ENCODE measurements at places on chromosomes 7 and 10.

GRCh38 chr7:74443543-74444247 is 10.0 kb upstream of the GTF2IRD1 start:
- no peak for DNase-seq

DNA sequence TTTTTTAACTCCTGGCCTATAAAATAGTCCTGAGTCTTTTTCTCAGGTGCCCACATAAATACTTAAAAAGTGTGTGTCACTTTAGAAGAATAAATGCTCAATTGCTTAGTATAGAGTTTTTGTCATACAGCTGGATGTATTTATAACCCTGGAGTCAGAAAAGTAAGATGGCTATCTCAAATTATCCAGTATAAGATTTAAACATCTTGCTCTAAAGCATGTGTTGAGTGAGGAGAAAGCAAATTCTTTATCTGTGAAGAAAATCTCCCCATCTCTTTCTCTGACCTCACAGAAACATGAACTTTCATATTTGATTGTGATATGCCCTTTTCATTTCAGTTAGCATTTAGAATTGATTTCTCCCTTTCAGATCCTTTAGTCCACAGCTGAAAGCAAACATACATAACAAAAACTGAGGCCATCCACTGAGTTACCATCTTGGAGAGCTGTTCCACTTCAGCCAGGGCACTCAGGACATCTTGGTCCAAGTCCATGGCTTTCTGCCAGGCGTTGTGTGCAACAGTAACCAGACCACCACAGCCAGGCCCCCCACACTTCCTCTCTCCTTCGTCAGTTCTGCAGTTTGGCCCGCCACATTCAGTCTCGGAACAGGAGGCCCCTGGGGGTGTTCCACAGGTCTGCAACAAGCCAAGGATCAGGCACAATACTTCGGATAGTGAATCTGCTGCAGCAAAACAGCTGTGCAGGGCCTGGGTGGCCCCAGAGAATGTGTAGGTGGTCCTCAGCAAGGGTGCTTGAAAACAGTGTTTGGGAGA is 40.9 kb downstream of the DLD start:
- no peak for DNase-seq

GRCh38 chr10:114489521-114490310 is 85.4 kb upstream of the AFAP1L2 start:
- no peak for DNase-seq

DNA sequence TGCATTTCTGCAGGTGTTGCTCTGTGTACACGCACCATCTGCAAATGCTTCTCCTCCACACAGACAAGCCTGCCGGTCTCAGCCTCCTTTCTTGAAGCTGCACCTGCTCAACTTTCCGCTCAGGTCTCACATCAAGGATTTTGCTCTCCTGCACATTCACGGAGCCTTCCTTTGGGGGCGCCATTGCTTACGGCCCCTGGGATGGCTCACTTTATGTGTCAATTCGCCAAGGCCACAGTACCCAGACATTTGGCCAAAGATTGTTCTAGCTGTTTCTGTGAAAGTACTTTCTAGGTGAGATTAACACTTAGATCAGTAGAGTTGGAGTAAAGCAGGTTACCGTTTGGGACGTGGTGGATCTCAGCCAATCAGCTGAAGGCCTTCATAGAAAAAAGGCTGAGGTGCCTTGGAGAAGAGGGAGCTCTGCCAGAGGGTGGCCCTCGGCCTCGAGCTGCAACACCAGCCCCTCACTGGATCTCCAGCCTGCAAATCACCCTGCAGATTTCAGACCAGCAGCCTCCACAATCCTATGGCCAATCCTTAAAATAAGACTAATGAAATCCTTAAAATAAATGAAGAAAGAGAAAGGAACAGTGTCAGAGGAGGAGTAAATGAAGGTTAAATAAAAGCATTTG is 39.9 kb upstream of the PPP2R2D start:
- no peak for DNase-seq

GRCh38 chr10:105586451-105587098 is 945.5 kb downstream of the SORCS3 start:
- DNase-seq: no peak

DNA sequence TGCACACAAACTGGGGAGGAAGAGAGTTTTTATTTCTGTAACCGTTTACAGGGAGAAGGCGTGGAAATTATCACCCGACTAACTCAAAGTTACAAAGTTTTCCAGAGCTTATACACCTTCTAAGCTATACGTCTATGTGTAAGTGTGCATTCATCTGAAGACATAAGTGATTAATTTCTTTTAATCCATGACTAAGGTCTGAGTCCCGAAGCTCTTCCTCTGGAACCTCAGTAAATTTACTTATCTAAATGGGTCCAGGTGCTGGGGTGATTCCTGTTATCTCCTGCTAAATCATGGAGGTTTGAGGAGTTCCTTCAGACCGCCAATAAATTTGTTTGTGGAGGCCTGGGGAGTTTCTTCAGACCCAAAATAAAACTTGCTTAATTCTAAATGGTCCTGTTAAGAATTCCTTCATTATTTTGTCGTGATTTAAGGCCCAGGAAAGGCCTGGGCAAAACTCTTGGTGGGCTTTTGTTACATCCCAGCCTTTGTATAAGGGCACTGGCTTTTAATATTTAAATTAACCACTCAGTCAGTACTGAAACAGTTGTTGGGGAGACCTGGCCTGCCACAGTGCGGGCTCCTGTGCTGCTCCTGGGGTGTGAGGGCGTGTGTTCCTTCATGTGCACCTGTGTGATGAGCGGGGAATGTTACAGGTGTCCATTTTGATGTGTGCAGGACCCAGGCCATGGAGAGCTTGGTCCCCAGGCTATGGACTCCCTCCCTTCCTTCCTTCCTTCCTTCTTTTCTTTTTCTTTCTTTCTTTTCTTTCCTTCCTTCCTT is 5.8 kb upstream of the METTL27 start:
- no peak for DNase-seq

GRCh38 chr7:20229646-20230500 is 12.7 kb upstream of the MACC1 start:
- DNase-seq: no peak

DNA sequence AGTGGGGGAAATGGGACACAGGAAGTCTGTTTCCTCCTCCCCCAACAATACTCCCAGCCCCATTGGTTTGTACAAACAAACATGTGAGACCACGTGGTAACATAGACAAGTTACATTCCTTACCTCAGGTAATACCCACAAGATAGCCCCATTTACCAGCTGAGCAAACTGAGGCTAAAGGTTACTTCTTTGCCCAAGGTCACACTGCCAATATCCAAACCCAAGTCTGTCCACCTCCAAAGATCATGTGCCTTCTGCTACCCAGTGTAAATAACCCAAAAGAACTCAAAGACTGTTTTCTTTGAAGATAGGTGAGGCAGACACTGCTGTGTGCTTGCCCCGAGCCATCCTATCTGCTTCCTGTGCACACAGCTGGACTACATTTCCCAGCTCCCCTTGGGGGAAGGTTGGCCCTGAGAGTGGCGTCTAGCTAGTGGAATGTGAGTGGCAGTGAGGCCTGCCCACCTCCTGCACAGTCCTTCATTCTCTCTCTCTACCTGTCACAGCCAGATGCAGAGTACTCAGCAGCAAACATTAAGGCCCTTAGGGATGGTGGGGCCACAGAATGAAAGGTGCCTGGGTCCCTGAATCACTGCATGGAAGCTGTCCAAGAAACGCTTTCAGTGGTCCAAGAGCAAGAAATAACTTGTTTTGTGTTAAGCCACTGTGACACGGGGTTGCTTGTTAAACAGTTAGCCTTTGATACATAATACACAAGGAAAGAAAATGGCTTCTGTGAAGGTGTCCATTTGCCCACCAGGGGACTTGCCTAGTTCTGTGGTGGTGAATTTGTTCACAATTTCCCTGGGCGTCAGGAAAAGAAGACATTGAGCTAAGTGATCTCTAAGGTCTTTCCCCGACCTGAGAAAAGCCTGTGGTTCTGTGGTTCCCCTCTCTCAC is 257.7 kb upstream of the NFE2L3 start:
- no peak for DNase-seq

DNA sequence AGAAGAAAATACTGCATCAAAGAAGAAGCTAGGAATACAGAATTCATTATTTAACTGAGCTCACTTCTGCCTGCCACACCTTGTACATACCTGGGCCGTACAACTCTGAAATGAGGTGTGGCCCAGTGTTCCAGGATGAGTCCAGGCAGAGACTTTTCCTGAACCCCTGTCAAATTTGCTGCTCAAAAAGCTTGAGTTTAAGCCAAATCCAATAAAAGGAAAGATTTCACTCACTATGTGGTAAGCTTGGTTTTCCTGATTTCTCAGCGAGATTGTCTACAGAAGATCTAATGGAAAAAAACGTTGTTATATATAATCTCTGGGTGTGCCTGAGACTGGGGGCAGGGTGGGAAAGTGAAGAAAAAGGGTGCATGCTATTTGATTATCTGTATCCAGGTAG is 72.1 kb upstream of the EGFR start:
- no peak for DNase-seq

- no peak for DNase-seq
These were observed 87.5 kb upstream of the NMT2 start for GRCh38 chr10:15255961-15256360.

DNA sequence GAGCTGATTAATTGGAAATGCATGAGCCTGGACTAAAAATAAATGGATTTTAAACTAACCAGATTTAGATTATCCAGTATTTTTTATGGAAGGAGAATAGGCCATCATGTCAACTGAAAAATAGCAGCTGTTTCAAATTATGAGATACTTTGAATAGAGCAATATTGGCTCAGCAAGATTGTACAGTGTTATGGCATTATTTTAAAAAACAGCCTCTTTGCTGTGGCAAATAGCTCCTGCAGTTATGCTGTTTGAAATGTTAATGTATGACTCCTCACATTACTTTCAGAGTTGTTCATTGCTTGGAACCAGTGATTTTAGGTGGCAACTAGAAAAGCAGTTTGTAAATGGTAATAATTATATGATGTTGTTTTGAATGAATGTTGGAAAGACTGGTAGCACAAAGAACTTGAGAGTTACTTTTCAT is 244.5 kb downstream of the KIAA1217 start:
- DNase-seq: no peak

- no peak for DNase-seq
These were observed 436.1 kb downstream of the TYW1 start for GRCh38 chr7:67432536-67433234.

GRCh38 chr10:99533496-99534449 is 1.0 kb downstream of the NKX2-3 start:
- DNase-seq: no peak

- no peak for DNase-seq
These were observed 12.2 kb downstream of the TMEM60 start for GRCh38 chr7:77786018-77786417.

DNA sequence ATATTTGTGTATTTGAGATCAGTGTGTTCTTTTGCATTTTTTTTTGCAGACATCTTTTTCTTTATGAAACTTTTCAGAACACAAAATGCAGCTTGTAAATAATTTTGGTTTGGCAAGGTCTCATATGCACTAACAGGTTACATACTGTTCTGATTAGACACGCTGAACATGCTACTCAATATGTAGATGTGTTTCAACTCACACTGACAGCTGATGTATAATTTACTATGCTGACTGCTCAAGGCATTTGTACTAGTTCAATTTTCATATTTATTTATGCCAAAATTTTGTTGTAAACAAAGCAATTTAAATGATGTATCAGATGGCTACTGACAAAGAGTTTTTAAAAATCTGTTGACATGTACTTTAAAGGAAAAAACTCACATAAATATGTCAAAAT is 123.8 kb downstream of the TFEC start:
- DNase-seq: no peak

DNA sequence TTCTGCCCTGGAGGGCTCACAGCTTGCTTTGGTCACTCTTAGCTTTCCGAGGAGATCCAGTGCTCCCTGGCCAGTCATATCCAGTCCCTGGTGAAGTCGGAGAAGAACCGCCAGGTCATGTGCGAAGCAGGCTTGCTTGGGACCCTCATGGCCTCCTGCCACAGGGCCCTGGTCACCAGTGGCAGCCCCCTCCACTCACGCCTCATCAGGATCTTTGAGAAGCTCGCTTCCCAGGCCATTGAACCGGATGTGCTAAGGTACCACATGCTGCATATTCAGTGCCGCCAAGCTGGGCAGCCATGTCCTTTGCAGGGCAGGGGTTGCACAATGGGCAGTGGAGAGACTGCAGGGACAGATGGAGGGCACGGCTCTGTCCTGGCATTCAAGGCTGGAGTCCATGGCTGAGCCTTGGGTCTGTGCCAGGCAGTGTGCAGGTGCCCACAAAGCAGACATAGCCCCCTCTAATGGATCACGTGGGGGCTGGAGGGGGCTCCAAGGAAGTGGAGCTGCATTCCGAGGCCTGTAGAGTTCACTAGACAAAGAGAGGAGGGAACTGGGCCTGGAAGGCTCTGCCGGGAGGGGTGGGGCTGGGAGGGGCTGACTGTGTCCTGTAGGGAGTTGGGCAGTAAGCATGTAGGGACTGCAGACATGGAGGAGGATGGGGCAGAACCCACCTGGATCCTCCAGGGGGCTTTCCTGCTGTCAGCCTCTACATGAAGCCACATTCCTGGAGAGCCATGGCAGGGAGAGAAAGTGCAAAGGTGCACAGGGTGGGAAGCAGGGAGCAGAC is 89.9 kb downstream of the WDFY4 start:
- DNase-seq: no peak

- DNase-seq: no peak
These were observed 580.3 kb downstream of the DNAJB6 start for GRCh38 chr7:157916946-157917640.

DNA sequence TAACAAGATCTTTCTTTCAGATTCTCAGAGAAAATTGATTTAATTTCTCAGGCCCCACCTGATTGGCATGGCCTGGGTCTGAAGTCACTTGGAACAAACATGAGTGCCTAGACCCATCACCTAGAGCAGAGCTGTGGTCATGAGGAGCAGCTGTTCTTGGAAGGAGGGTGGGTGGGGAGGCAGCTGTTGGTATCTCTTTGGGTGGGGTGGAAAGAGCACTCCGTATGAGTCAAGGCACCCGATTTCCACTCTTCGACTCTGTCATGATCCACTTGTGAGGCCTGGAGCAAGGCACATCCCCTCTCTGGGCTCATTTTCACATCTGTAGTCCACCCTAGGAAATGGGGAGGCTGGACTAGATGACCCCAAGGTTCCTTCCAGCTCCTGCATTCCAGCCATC is 156.7 kb downstream of the C10orf105 start:
- DNase-seq: no peak

GRCh38 chr10:82027711-82028110 is 152.7 kb downstream of the NRG3 start:
- DNase-seq: no peak

DNA sequence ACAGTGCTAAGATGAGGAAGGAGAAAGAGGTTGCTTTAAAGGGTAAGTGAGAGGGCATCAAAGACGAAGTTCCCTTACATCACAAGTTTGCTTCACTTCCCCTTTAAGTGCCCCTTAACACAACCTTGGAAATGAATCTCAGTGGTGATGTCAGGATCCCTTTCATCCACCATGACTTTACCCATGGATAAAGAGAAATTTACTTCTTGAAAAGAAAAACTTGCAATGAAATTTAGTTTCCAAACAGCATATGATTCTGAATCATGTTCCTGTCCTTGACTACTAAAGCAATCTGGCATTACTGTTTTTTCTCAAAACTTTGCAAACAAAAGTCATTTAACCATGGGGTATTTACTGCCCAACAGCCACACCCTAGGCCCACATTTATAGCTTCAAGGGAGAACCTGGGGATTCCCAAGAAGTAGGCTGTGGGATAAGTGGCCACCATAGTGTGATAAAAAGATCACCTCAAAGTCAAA is 135.9 kb downstream of the ITGB8 start:
- no peak for DNase-seq

Measured in HEK293T (cell line).